ENCODE measurements at places on chromosomes 16 and 17.

DNA sequence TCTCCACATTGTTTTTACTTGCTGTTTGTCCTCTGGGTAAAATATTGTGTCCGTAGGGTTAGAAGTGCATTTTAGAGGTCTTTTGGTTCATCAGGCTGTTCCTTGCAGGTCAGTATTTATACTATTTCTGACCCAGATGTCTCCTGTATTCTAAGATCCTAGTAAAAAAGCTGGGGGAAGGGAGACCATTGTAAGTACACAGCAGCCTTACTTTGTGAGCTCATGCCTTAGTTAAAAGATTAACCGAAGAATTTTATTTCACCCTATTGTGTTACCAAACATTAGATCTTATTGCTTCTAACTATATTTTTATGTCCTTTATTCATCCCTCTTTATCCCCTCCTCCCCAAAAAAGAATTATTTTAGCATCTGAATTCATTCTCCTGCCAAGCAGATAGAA lies 444.1 kb upstream of the RBFOX1 start:
- DNase-seq = no peak

DNA sequence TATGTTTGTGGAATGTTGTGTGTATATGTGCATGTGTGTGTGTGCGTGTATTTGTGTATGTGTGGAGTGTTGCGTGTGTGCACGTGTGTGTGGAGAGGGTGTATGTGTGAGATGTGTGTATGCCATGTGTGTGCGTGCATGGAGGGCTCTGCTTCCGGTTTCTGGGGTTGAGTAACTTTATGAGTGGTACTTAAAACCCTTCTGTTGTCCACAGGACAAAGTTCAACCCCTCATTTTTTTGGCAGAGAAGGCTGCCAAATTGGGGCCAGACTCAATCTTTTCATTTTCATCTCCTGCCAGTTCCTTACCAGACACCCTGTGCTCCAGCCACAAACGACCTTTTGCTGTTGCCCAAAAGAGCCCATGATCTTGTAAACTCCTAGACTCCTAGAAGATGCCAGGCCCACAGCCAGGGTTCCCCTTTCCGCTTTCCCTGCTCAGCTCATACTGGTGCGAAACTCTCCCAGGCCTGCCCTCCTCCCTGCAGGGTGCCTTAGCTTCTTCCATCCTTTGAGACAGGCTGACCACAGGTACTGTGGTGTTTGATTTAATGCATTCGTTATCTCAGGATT lies 100.2 kb downstream of the CMIP start:
- no peak for DNase-seq

- DNase-seq = no peak
Measured at GRCh38 chr17:9987779-9988585, 82.9 kb upstream of the RCVRN start.

- no peak for DNase-seq
Measured at GRCh38 chr17:17960500-17961030, 11.6 kb downstream of the TOM1L2 start.

DNA sequence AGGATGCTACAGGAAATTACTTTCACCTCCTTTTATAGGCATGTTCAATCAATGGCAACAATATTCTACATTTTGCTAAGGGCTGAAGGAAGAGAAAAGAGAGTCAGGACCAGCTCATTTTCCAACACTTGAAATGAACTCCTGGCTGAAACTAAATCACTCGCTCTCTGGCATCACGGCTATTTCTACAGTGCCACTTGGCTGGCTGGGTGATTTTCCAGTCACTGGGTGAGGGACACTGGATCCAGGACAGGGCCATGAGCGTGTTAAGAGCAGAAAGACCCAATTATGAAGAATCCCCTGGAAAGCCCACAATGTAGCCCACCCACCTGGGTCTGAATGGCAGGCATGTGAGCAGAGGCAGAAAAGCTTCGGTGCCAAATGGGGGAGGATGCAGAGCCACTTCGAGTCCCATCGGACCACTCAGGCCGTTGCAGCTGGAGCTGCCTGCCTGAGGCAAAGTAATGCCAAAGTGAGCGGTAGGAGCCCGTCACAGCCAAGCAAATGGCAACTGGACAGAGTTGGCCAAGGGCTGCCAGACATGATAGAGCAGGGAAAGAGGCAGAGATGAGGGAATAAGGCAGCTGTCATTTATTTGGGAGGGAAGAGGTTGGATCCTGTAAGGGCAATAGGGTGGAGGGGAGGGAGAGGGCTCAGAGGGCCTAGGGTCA lies 246.2 kb downstream of the STX8 start:
- DNase-seq = no peak

Data from stimulated activated CD4-positive, alpha-beta T cell treated with anti-CD3 and anti-CD28 coated beads, Interleukin-2, amount 100 ng/mL, for 24 hours (primary cell).